NB4 (cell line): ENCODE measurements at places on chromosomes 7 and 10.

DNA sequence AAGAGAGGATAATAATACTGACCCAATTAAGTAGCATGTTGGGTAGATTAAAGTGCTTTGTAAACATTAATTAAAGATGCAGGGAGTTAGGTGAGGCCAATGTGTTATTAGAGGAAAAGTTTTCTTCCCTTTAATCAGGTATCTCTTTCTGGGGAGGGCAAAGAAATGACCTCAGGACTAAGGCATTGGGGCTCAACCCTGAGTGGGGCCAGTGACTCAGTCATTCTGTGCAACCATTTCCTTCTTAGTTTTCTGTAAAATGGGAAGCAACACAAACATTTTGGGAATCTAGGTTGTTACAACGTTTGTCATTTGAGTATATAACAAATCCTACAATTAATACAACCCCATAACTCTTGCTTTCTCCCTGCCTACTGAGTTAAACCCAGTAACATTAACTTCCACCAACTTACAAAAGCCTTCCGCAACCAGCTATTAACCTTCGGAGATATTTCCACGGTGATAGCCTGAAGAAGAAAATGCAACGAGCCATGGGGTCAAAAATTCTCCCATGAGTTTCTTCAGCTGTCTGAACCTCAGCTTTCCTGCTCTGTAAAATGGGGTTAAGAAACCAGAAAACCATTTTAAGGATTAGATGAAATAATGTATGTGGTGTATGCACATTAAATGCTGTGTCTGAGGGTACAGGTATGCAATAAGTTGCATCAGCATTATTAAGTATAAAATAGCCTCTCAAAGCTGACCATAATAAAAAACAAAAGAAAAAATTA lies 965 bp upstream of the PROSER2 start:
- DNase-seq = no peak

GRCh38 chr10:113960617-113961181 lies 83.0 kb upstream of the ADRB1 start:
- DNase-seq = peak; percentile 66

GRCh38 chr7:139345042-139345441 lies 3.9 kb downstream of the FMC1 start:
- no peak for DNase-seq

DNA sequence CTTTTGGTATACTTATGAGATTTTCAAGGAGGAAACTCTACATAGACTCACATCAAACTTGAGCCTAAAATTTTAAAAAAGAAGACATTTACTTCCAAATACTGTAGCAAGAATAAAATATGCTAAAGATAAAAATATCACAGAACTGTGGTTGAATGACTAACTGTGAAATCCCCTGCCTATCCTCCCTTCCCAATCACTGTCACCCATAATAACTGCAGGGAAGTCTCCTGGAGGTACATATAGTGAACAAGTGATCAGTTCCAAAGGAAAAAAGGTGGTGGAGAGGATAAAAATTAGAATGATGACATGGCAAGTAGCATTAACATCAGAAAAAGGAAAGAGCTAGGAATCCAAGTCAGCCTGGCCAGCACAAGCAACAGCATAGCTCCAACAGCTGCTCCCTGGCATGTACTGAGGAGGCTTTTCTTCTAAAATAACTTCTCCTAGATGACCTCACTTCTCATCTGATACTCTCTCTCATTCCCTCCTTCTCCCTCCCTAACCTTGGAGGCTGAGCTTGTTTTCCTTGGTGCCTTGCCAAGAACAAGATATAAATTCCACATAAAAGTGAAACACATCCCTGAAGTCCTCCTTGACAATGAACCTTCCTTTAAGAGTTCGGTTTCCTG lies 124.0 kb downstream of the IQUB start:
- no peak for DNase-seq

DNA sequence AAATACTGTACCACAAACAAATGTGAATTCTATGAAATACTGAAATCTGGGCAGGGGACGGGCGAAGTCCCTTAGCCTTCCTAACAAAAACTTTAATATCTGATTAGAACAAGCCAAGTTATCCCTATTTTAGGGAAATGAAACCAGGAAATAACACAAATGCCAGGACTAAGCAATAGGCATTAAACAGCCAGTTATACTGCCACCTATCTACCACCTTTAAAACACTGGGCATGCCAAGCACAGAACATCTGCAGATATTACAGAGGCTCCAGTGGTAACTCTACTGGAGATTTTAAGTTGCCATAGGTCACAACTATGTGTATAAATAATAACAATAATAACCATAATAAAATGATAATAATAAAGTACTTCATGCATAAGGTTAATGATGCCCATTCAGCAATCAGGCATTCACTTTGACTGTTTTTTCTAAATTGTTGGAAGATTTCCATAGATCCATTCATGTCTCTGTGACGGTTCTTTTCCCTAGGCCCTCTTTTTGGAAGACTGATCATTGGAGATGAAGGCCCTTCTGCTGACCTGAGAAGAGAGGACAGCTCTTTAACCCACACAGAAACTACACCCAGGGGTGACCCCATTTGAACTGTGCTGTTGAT lies 195.7 kb downstream of the CACNA2D1 start:
- DNase-seq = peak; percentile 35

- peak; percentile 66 for DNase-seq
Measured at GRCh38 chr7:30479202-30480120, 877 bp upstream of the NOD1 start.

GRCh38 chr7:90705391-90706071 lies 109.4 kb downstream of the CDK14 start:
- DNase-seq = no peak

GRCh38 chr7:88256906-88257305 lies 37.1 kb upstream of the SRI start:
- DNase-seq = no peak

DNA sequence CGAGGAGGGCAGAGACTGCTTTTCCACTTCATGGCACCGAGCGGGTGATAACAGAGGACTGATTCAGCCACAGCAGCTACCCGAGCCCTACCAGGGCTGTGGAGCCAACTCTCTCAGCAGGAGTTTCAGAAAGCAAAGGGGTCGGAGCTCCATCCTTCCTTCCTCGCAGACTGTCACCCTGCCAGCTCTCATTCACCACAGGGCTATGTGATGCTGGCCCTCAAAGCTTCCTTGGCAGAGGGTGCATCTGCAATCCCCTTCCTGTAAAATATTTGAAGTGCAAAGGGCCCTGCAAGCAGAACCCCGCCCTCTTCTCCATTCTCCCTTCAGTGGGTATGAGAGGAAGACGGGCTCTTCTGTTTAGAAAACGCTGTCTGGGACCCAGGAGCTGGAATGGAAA lies 105.3 kb upstream of the LYZL2 start:
- DNase-seq = no peak

GRCh38 chr7:102918845-102919244 lies 6.0 kb downstream of the LRRC17 start:
- no peak for DNase-seq

DNA sequence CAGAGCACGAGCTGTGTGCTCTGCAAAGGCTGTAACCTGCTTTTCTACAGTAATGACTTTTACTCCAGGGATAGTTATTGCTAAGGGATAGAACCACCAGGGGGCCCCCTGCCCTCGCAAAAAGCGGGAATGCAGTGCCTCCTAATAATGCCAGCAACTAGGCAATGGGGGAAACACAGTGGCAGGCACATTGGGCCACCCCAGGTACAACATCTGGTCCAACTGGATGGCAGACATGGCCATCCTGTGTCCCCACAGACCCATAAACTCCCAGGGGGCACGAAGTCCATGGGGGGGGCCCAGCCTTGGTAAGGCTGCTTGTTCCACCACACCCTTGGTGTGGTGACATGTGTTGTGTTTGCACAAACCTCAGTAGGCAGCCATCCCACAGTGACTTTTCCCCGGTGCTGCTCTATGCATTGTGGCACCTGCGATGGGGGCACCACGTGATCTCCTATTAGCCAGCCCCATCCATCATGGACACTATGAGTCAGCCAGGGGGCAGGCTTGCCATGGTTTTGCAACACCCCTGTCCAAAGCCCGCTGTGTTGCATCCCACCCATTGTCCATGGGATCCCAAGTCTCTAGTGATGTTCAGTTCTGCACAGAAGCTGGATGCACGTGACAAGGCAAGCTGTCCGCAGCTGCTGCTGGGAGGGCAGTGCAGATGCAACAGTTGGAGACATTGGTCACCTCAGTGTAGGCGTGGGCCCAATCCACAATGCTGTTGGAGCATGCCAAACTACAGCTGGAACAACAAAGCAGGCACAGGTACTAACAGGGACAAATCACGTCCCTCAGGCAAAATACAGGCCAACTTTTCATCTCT lies 84.0 kb downstream of the ANLN start:
- DNase-seq = peak; percentile 74

DNA sequence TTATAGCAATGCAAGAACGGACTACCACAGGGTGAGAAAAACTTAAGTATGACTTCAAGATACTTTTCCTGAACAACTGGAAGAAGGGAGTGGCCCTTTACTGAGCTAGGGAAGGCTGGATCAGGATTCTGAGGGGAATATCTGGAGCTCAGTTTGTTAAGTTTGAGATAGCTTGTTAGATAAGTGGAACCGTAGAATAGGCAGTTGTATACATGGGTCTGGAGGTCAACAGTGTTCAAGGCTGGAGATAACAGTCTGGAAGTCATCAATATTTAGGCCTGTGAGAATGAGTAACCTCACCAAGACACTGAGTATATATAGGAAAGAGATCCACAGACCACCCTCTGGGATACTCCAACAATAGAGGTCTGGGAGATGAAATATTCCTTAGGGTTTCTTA lies 7.2 kb downstream of the PLEKHA1 start:
- DNase-seq = no peak

- DNase-seq = no peak
Measured at GRCh38 chr10:84329986-84330651, 1.7 kb downstream of the CCSER2 start.

DNA sequence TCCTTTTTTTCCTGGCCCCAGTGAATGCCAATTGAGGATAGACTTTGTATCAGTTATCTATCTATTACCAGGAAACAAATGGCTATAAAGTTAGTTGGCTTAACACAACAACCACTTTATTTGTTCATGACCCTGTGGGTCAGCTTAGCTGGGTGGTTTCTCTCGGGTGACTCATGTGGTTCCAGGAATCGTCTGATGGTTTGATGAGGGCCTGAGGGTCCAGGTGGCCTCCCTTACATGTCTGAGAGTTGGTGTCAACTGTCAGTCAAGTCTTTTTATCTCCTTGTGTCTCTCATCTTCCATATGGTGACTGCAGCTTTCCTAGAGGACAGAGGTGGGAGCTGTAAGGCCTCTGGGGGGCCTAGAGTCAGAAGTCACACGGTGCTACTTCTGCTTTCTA lies 15.3 kb upstream of the MAPK8 start:
- peak; percentile 26 for DNase-seq

DNA sequence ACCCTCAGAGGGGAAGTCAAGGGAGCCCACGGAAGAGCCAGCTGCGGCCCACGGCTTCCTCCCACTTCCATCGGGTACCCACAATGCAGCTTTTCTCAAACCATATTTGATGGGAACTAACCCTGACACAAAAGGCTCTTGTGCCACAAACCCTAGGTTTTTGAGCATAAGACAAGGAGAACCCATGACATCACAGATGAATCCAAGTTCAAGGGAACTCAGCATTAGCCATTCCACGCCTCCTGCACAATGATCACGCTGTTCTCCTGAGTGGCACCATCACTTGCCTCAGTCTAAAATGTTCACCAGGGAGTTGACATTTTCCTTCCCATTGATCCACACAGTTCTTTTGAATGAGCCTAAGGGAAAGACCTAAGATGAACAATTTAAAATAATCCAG lies 70.4 kb downstream of the ITIH5 start:
- DNase-seq = no peak

DNA sequence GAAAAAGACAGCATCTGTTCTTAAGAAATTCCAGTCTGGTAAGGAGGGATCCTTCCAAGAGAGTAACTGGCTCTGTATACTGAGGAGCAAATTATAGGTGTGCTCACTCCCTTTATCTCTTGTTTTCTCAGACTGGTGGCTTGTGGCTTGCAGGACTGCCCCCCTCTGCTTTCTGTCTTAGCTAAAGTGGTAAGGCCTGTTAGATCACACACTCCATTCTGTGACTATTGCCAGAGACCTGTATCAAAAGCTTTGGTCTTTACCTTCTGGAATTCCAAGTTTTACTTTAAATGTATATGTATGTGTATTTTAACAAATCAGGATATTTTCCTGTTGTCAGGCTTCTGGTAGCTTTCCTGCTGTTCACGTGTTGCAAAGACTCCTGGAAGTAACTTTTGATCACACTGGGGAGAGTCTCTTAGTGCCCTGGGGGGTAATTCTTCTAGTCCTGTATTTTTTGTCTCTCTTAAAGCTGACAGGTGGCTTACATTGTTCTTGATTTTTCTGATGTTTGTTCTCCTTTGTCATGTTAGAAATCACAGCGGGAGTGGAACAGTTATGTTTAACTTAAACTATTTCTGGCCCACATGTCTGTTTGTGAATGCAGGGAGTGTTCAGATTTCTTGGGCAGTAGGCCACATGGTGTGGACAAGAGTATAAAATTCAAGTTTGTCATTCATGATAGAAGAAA lies 99.0 kb downstream of the PLPP4 start:
- DNase-seq = no peak

DNA sequence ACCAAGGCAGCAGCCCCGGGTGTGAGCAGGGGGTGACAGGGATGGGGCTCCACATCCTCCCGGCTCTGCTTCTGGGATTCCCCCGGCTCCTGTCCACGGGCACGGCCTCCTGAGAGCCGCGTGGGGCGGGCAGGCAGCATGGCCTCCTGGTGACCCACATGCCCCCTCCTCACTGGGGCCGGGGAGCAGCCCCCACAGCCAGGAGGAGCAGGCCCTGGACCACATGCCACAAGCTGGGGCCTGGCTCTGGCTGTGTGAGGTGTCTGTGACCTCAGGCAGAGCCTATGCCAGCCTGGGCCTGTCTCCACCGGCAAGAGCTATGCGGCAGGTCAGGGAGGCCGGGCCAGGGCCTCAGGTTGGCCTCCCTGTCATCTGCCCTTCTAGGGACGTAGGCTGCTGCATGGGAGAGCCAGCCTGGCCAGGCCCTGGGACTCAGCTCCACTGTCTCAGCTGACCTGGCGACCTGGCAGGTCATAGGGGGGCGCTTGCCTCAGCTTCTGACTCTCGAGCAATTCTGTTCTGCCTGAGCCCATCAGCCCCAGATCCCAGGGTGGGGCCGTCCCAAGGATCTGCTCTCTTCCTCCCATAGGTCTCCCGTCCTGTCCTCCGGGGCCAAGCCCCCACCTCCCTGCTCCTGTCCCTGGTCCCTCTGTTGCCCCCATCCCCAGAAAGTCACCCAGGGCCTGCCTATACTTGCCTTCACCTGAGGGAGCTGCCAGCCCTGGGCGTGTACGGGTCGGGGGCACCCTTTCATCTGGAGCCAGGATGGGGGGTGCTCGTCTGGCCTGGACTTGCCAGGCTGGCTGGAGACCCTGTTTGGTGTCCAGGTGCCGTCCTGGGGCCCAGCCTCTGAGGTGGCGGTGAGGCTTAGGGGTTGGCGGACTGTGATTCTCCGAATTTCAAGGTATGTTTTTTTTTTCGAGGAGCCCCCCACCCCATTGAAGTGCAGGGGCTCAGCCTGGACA lies 3.9 kb upstream of the TMEM184A start:
- no peak for DNase-seq

- no peak for DNase-seq
Measured at GRCh38 chr10:117936566-117936965, 110.2 kb downstream of the RAB11FIP2 start.
